ENCODE measurements at places on chromosomes 1 and 21. TPM values are rescaled to one million over a fixed set of nuclear protein-coding genes. Genes with fewer than 3 reads are reported as not detected.

The SMIM11 gene
- 14.9 TPM for total RNA-seq

The CATSPERE gene
- total RNA-seq = 0.78 TPM

The AIDA gene
- total RNA-seq = 30.5 TPM

- DNase-seq = no peak
Observed at GRCh38 chr1:51867479-51868232, 10.9 kb downstream of the NRDC start.

The NEGR1 gene
- total RNA-seq = not detected

GRCh38 chr1:183212870-183213269 is 26.8 kb downstream of the LAMC2 start:
- DNase-seq = no peak

GRCh38 chr21:14356746-14357145 is 26.2 kb downstream of the HSPA13 start:
- DNase-seq = no peak

The VAMP4 gene
- total RNA-seq = 12.2 TPM

The FCRL1 gene
- not detected for total RNA-seq

The BCL2L15 gene
- total RNA-seq = 1.3 TPM

DNA sequence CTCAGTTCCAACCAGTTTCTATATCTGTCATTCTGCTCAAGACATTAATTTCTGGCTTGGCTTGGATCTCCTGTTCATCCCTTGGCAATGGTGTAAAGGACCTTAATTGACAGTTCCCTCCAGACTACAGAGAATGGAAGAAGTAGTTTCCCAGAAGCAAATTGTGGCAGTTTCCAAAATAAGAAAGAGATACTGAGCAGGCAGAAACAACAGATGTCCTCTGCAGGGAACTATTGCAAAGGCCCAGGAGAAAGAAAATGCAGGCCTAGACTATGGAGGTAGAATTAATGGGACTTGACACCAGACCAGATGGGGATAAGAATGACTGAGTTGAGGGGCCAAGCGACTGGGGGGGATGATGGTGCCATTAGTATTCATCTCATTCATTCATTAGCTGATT is 6.1 kb upstream of the AK2 start:
- no peak for DNase-seq

DNA sequence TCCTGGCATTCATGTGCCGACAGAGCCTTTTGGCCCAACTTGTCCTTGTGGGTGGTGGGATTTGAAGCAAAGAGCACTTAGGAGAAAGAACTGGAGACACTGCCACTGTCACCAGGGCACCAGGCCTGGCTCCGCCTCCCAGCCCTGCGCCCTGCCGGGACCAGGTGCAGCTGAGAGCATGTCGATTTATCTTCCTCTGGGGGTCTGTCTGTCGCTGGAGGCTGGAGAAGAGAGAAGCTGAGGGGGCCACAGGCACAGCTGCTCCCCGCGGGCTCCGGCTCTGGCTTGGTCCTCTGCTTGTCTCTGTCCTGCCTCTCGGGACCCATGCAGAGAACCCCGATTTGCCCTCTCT is 28.2 kb downstream of the PCNT start:
- no peak for DNase-seq

DNA sequence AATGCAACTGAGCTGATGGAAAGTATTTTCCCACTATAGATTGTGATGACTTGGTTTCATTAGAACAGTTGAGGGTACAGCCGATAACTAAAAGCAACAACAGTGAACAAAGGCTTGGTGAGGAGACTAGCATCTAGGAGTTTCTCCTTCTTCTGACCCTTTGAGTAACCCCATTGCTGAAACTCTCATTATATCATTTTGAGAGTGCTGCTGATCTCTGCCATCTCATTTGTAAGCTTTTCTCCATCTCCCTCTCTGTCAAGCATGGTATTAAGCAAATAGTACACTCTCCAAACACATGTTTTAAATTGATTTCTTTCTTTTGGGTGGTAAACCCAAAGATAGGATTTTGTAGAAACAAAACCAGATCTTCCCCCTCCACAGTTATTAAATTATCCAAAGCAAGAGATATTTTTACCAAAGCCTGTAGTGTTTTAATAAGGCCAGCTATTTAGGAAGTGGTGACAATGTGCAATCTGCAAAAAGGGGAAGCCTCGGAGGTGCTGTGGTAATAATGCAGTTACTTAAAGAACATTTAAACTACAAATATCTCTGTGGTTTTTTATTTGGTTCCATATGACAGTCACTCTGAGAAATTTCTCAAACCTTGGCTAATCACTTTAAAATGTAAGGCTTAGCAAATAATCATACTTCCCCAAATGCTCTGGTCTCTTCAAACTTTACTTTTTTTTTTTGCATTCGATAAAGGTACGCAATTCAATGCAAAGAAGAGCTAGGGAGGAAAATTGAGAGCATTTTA is 287.5 kb downstream of the HLX start:
- no peak for DNase-seq
